Activated T-helper 1 cell treated with anti-CD3 and anti-CD28 coated beads, Interleukin-12 subunit alpha, Interleukin-12 subunit beta, Interleukin-2, Interleukin-4 antibody, amounts not matched to agents 30 ng/mL and 10 ng/mL and 1 ng/mL, durations not matched to agents 14 hours and 24 hours and 36 hours (primary cell): ENCODE measurements at places on chromosomes 1 and 21. TPM values are rescaled to one million over a fixed set of nuclear protein-coding genes. Genes with fewer than 3 reads are reported as not detected.
A peak's percentile ranks its signal among the peaks of the same experiment; 100 is the strongest.

The CYP4Z1 gene
- total RNA-seq = not detected in 2 replicates

The ZMYND12 gene
- total RNA-seq = not detected in 2 replicates

The NCF2 gene
- total RNA-seq = 4.8 and 5.9 TPM in 2 replicates

The CFAP141 gene
- not detected in 2 replicates for total RNA-seq

- DNase-seq = no peak
These were observed 10.5 kb downstream of the IGSF21 start for GRCh38 chr1:18118078-18118477.

- DNase-seq = peak; percentile 59
These were observed 2.0 kb upstream of the LIN28A start for GRCh38 chr1:26408604-26409003.

- no peak for DNase-seq
These were observed 160.9 kb downstream of the UCK2 start for GRCh38 chr1:165988275-165988674.

GRCh38 chr1:32352831-32353383 is 9.4 kb downstream of the FAM229A start:
- no peak for DNase-seq

- no peak for DNase-seq
These were observed 577.7 kb downstream of the MRPL39 start for GRCh38 chr21:25029580-25029979.

GRCh38 chr21:19326531-19327319 is 923.1 kb upstream of the TMPRSS15 start:
- no peak for DNase-seq

DNA sequence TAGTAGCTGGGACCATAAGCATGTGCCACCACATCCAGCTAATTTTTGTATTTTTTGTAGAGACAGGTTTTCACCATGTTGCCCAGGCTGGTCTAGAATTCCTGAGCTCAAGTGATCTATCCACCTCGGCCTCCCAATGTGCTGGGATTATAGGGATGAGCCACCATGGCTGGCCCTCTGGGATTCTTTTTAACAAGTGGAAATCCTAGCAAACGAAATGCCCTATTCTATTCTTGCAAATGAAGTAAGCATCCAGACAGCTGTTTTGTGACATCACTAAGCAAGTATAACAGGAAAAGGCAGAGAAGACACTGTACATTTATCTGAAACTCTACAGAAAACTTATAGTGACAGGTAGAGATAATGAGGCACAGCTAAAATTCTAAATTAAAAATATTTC is 86.4 kb downstream of the DDAH1 start:
- no peak for DNase-seq

DNA sequence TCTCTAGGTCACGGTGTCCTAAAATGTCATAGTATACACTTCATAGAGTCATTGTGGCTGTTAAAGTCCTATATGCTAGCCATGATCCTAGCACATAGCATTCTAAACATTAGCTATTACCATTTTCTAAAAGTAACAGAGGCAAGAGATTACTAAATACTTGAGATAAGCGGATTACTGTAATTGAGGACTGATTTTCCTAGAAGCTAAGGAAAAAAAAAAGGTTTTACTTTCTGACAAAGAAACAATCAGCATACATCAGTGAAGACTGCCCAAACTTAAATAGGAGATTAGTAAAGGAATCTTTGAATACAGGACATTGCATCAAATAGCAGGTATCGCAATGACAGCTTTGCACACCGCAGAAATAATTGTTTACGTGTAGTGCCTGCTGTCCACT is 91.3 kb upstream of the HNRNPU start:
- DNase-seq = no peak

DNA sequence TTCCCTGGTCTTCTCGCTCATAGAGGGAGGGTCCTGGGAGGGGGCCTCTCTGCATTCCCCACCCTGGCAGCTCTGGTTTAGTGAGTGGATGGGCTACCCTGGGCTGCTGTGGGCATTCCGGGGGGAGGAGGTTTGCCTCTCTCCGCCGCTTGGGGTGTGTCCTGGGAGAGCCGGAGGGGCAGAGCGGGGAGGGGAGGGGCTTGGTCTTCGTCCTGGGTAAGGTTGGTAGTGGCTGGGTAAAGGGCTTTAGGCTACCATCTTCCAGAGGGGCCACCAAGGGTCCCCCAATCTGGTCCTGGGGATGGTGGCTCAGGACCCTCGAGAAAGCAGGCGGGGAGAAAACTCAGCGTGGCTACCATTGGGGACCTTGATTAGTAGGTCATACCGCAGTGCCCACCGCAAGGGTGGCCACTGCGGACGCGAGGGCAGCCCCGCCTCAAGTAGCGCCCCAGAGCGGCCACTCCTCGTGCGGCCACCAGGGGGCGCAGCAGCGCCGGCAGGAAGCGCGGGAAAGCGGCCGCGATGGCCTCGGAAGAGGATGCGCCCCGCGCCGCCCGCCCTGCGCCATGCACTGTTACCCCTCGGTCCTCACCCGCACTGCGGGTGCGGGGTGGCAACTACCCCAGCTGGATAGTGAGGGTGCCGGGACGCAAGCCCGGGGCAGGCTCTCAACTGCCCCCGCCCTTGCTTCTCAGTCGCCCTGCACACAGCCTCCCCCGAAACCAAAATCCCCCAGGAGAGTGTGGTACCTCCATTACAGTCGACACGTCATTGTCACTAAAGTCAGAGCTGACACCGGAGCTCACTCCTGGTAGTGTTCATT is 44.1 kb upstream of the SLC25A33 start:
- DNase-seq = peak; percentile 61

- DNase-seq = no peak
These were observed 7.4 kb downstream of the BSDC1 start for GRCh38 chr1:32386676-32387392.

- no peak for DNase-seq
These were observed 339.5 kb downstream of the PTPRU start for GRCh38 chr1:29575826-29576225.

- DNase-seq = no peak
These were observed 1091.6 kb upstream of the PRMT6 start for GRCh38 chr1:105964879-105965278.

GRCh38 chr1:11541236-11541635 is 62.3 kb downstream of the DISP3 start:
- DNase-seq = no peak

GRCh38 chr1:25021591-25022215 is 91.6 kb upstream of the RUNX3 start:
- DNase-seq = no peak

- DNase-seq = no peak
These were observed 173.7 kb upstream of the CAMK1G start for GRCh38 chr1:209409780-209410179.

- no peak for DNase-seq
These were observed 3.1 kb downstream of the MIXL1 start for GRCh38 chr1:226226601-226227000.

DNA sequence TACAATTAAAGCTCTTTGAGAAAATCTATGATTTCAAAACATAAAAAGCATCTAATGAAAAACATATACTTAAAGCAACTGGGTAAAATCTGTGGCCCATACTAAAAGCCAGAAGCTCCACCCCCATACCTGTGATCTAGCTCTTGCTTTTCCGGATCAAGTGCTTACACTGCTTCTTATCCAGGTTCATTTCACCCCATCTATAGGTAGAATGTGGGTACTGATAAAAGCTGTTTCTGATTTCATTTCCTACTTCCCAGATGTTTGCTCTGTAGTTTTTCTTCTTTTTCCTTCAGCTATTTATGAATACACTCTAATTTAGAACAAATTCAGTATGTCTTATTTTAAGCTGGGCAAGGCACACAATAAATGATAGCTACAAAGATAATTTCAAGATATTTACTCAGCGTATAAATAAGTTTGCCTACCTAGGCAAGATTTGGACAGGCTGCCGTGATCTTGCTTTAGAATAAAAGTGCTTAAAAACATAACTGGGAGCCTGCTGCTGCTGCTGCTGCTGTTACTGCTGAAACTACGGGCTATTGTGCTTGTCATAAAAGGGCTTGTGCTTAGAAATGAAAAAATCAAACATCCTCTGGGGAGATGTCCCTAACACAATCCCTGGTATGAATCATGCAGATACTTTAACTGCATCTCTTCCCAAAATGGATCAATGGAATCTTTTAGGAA is 2.1 kb downstream of the SIPA1L2 start:
- DNase-seq = no peak

- no peak for DNase-seq
These were observed 125.0 kb upstream of the JUN start for GRCh38 chr1:58908561-58909560.

- no peak for DNase-seq
These were observed 145.6 kb downstream of the HIVEP3 start for GRCh38 chr1:41773144-41773591.

GRCh38 chr21:18715606-18716005 is 312.0 kb upstream of the TMPRSS15 start:
- DNase-seq = no peak

GRCh38 chr1:214044438-214045214 is 56.9 kb downstream of the PROX1 start:
- DNase-seq = no peak
